ENCODE measurements at places on chromosomes 7 and 10.

- DNase-seq: no peak
Measured at GRCh38 chr10:43238462-43238861, 28.4 kb downstream of the RASGEF1A start.

DNA sequence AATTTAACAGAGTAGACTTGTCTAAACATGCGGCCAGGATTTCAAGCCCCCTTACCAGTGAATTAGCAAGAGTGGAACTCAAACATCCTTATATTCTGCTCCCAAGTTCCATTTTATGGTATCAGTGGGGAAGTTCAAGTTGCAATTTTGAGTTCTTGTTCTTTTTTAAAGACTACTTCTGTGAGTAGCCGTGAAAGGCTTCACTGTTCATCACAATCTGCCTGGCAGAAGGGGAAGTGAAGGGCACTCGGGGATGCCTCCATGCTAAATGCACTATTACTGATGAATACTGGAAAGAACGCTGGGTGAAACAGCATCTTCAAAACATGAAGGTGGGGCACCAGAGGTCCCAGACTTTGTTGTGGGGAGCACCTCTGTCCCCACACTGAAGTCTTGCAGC is 22.4 kb upstream of the FGL2 start:
- DNase-seq: no peak

GRCh38 chr7:48875045-48875916 is 49.1 kb upstream of the CDC14C start:
- DNase-seq: no peak

DNA sequence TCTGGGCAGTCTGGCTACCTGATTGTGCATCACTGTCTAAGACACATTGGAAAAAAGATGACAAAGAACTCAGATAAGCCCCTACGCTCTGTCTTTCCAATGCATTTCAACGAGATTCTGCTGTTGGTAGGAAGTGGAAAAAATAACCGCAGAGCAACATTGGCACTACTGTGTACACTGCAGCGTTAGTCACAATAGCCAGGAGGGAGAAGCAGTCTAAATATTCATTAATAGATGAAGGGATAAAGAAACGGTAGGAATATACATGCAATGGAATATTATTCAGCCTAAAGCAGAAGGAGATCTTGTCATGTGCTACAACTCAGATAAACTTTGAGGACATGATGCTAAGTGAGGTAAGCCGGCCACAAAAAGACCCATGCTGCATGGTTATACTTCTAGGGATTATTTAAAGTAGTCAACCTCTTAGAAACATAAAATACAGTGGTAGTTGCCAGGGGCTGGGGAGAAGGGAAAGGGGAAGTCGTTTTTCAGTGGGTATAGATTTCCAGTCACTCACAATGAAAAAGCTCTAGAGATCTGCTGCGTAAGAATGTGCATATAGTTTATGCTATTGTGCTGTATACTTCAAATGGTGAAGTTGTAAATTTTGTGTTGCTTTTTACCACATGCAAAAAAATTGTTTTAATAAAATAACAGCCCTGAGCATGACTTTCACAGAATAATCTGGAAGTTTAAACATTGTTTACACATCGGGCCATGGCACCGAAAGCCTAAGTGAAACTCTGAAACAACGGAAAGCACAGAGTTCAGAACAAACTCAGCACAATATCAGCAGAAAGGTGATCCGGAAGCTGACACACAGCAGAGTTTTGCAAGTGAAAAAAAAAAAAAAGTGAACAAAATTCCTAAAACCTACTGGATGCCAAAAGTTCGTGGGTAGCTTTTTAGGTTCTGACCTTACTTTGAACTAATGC is 40.1 kb downstream of the ELMO1 start:
- DNase-seq: no peak

GRCh38 chr10:100723770-100724530 is 21.4 kb upstream of the PAX2 start:
- DNase-seq: no peak

DNA sequence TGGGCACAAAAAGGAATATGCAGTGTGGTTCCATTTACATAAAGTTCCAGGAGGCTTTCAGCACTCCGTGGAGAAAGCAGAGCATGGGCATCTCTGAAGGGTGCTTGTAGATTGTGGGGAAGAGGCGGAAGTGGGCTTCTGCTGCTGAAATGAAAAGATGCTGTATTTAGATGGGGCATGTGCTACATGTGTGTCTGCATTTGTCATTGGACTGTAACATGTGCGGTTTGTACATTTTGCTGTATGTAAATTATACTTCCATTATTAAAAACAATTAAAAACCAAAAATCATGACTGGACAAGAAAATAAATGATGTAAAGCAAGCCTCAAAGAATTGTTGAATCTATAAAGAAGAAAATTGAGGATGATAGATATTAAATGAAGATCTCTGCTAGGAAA is 334.0 kb downstream of the WDR37 start:
- no peak for DNase-seq

GRCh38 chr7:27173511-27173955 is 587 bp downstream of the HOXA10 start:
- DNase-seq: peak; percentile 62

GRCh38 chr10:125148528-125148927 is 11.8 kb downstream of the CTBP2 start:
- no peak for DNase-seq

- no peak for DNase-seq
Measured at GRCh38 chr7:89049043-89049442, 253.5 kb upstream of the TEX47 start.

- no peak for DNase-seq
Measured at GRCh38 chr10:232878-233277, 97.6 kb downstream of the ZMYND11 start.

DNA sequence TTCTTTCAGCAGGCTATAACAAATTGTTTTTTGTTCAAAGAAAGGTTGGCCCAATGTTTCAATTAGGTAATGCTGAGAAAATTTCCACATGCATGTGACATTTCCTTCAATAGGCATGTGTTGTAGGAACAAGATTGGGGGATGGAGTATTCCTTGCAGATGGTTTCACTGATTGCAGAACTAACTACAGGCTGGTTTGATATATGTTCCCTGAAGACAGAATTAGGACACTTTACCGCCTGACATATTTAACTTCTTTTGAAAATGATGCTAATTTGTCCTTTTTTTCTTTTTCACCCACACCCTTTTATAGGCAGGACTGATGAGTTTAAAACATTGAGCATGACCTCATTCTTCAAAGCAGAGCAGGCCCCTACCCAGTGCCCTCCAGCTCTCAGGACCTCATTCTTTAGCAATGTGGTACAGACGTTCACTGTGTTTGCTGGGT is 163.3 kb downstream of the CPED1 start:
- no peak for DNase-seq

- DNase-seq: no peak
Measured at GRCh38 chr7:83574616-83575015, 74.3 kb downstream of the SEMA3E start.

- no peak for DNase-seq
Measured at GRCh38 chr7:92255308-92255707, 9.5 kb downstream of the ANKIB1 start.

- no peak for DNase-seq
Measured at GRCh38 chr7:49174396-49174795, 250.0 kb downstream of the CDC14C start.

DNA sequence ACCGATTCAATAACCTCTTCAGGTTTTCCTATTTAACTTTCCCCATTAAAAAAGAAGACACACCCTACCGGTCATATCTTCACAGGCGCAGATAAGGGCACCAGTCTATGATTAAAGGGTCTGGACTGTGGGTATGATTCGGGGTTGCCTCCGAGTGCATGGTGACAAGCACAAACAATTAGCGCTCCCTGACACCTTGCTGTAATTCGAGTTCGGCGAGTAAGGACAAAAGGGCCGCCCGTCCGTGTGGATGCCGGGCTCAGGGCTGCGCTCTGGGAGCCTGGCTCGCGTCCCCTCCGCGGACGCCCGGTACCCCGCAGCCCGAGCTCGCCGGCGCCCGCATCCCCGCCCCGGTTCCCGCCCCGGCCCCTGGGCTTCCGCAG is 111.9 kb upstream of the RHEB start:
- no peak for DNase-seq

GRCh38 chr10:69862882-69863530 is 61.3 kb downstream of the COL13A1 start:
- DNase-seq: no peak

- DNase-seq: no peak
Measured at GRCh38 chr7:102170393-102170970, 116.2 kb upstream of the SH2B2 start.

GRCh38 chr10:84140036-84140379 is 699 bp downstream of the GHITM start:
- DNase-seq: no peak

DNA sequence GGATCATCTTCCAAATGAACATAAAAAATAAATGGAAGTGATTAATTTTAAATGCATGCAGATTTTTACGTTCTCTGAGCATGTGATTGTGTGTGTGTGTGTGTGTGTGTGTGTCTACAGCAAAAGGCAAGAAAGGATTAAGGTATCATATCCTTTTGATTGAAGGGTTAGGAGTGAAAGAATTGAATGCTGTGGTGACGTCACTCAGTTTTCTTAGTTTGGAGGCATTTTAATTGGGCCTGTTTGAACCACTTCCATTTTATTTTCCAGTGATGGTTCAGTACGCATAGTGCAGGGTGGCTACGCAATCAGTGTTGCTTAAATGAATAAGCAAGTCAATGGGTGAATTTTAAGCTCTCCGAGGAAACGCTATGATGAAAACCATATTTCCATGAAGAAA is 31.3 kb downstream of the TACC2 start:
- no peak for DNase-seq

GRCh38 chr10:68121852-68122251 is 12.6 kb downstream of the MYPN start:
- DNase-seq: no peak

DNA sequence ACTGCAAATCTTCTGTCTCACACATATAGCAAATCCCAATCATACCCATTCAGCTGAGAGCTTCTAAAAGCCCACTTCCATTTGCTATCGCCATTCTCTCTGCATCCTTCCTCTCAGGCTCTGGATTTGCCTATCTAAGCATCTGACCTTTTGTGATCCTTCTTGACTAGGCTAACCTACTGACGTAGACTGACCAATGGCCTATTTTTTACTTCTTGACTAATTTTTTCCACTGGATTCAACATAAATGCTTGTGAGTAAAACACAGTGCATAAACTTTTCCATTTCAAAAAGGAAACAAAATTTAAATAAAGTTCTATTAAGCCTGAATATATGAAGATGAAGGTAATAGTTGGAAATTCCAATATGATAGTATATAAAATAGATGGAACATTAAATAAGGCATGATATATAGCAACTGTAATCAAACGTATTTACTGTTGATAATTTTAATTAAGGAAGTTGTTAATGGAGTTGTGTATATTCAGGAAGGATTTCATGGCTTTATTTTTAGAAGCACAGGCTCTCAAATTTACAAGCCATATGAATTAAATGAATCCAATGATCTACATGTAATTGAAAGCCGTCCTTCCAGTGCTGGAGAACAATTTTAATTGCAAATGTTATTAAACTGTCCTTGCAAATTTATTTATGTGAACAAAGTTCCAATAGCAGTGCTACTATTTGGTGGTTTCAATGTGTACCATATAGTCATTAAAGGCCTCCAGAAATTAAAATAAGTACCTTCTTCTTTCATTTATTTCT is 918.4 kb downstream of the SORCS3 start:
- no peak for DNase-seq

DNA sequence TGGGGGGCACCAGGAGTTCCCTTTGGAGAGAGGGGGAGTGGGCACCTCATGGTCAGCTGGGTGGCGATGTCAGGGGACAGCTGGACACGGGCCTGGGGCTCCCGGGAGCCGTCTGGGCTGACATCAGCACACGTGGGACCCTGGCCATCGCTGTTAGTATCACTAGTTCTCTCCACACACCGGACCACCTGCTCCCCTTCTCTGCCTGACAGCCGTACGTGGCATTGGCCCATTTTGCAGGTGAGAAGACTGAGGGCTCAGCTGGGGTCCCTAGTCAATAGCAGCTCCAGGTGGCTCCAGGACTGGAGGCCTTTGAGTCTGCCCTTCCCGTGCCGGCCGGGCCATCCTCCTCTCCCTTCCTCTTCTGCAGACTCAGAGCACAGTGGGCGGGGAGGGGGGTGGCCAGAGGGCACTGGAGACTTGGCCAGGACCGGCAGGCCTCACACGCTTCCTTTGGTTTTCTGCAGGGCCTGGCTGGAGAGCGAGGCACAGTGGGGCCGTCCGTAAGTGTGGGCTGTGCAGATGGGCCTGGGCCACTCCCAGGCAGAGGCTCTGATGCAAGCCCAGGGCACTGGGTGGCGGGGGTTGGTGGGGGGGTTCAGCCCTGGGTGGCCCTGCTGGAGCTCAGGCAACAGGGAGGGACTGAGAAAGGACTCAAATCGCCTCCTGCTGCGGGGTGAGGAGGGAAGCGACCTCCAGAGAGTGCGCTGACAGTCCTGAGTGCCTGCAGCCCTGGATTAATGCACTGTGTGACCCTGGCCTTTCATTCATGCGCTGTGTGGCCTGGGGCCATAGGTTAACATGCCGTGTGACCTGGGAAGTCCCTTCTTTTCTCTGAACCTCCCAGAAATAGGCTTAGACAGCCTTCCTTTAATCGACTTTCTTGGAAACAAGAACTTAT is 78.2 kb downstream of the MYL10 start:
- peak; percentile 20 for DNase-seq

GRCh38 chr7:48638041-48638440 is 286.3 kb upstream of the CDC14C start:
- DNase-seq: no peak

DNA sequence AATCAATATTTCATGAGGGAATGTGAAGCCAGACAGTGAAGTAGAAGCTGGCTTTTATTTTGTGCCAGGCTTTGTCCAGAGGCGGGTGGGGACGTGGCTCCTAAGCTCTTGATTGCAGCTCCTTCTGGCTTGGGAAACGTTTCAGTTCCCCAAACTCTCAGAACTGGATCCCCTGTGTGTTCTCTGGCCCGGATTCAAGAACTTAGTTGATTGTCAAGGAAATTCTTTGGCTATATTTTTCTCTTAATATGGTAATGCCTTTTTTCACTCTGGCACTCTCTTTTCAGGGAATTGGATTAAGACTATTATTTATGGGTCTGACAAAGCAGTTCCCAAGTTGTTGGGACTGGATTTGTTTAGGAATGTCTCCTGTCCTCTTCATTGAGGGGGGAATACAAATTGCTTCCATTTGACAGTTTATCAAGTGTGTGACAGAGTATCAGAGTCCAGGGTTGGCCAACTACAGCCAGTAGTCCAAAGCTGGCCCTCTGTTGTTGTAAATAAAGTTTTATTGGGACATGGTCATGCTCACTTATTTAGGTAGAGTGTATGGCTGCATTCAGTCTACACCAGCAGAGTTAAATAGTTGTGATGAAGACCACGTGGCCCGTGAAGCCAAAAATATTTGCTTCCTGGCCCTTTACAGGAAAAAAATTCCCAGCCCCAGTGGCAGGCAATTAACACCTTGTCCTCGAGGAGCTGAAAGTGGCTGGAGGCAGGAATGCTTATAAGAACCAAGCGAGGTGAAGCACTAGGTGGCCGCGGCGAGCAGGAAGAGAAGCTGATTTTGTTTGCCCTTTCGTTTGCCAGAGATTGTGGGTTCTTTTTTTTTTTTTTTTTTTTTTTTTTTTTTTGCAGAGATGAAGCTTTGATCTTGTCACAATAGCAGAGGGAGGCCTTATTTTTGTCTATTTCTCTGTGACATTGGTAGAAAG is 34.3 kb downstream of the HTRA1 start:
- DNase-seq: no peak

- no peak for DNase-seq
Measured at GRCh38 chr10:79316671-79317431, 30.4 kb upstream of the PPIF start.

- DNase-seq: no peak
Measured at GRCh38 chr10:974785-975074, 13.5 kb upstream of the GTPBP4 start.

- DNase-seq: no peak
Measured at GRCh38 chr10:133327651-133328357, 8.9 kb downstream of the CALY start.
